ENCODE measurements at places on chromosomes 5 and 9. TPM values are rescaled to one million over a fixed set of nuclear protein-coding genes. Genes with fewer than 3 reads are reported as not detected.

Gene MOB3B
- total RNA-seq, result 0.24 TPM

Gene IFNA2
- total RNA-seq, result not detected

Gene GFI1B
- total RNA-seq, result not detected

Gene CDX1
- not detected for total RNA-seq

Gene CMYA5
- 0.50 TPM for total RNA-seq

Gene SLC45A2
- not detected for total RNA-seq

GRCh38 chr5:90932052-90932699 is 373.6 kb downstream of the ADGRV1 start:
- H3K36me3 ChIP-seq, result no peaks in the 10 kb centered on the region
- no peak for ATAC-seq
- H3K27me3 ChIP-seq, result peaks cover 7% of the 10 kb centered on the region
- no peak overlapping the region for H3K27ac ChIP-seq
- no peak overlapping the region for H3K4me3 ChIP-seq
- H3K4me1 ChIP-seq, result no peaks in the 10 kb centered on the region

DNA sequence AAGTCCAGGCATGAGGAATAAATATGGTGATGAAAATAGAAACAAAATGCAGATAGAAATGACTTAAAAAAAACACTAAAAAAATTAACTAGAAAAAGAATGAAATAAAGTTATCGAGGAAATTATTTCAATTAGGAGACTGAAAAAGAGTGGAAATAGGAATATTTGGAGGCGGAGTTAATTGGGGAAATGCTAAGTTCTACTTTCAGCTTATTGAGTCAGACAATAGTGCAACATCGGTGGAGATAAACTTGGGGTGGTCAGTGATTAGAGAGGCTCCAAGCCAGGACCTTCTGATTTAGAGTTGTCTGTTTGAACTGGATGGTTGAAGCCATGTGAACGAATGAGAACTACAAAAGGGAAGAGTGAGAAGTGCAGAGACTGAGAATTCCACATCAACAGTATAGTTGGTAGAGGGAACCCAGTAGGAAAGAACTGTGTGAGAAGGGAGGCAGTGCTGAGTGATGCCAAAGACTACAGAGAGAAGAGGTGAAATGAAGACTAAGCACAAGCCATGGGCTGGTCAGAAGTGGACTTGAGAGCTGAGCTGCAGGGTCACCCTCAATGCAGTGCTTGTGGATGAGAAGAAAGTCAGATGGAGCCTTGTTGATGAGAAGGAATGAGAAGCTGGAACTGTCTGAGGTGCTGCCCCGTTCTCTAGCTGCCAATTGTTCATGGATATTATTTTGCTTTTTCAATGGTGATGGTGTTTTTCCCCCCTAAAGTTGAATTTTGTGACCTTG is 160.7 kb downstream of the ICE1 start:
- no peaks in the 10 kb centered on the region for H3K4me1 ChIP-seq
- no peak overlapping the region for H3K27ac ChIP-seq
- no peak overlapping the region for H3K4me3 ChIP-seq
- no peaks in the 10 kb centered on the region for H3K36me3 ChIP-seq
- peaks cover 8% of the 10 kb centered on the region for H3K27me3 ChIP-seq
- no peak for ATAC-seq

GRCh38 chr9:20496328-20496727 is 126.0 kb downstream of the MLLT3 start:
- ATAC-seq, result no peak
- no peaks in the 10 kb centered on the region for H3K27me3 ChIP-seq
- H3K27ac ChIP-seq, result no peak overlapping the region
- H3K4me3 ChIP-seq, result no peak overlapping the region

- H3K4me1 ChIP-seq, result no peaks in the 10 kb centered on the region
- ATAC-seq, result no peak
Observed at GRCh38 chr5:180467028-180467975, 26.9 kb upstream of the CNOT6 start.

GRCh38 chr5:79392776-79393175 is 121.2 kb downstream of the HOMER1 start:
- H3K27ac ChIP-seq, result no peak overlapping the region
- no peak for ATAC-seq
- H3K36me3 ChIP-seq, result no peaks in the 10 kb centered on the region
- no peaks in the 10 kb centered on the region for H3K27me3 ChIP-seq
- no peak overlapping the region for H3K4me3 ChIP-seq

DNA sequence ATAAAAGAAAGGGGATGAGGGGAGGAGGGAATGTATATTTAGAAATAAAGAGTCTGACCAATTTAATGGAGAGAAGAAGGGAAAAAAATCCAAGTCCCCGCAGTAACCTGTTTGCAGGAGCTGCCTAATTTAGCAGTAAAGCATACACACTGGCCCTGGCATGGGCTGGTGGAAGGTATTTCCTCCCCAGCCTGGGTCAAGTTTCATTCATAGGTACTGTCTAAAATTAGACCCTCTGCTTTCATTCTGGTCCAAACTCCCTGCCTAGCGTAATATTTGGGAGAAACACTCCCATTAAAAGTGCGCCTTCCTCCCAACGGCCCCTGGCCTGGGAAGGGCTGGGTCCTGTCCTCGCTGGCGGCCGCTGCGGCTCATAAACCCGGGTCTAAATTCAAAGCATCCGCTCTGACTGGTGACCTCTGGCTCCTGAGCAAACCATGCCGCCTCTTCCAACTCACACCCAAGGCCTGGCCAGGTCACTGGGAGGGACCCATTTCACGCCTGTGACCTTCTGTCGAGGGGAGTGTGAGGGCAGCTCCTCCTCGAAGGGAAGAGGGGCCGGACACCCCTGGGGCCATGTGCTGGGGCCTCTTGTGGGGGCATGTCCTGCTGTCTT is 123.2 kb downstream of the FGF18 start:
- ATAC-seq, result no peak
- H3K4me3 ChIP-seq, result no peak overlapping the region
- H3K4me1 ChIP-seq, result no peaks in the 10 kb centered on the region
- H3K36me3 ChIP-seq, result no peaks in the 10 kb centered on the region

- ATAC-seq, result no peak
- peaks cover 16% of the 10 kb centered on the region for H3K27me3 ChIP-seq
- no peaks in the 10 kb centered on the region for H3K4me1 ChIP-seq
- no peaks in the 10 kb centered on the region for H3K36me3 ChIP-seq
- no peak overlapping the region for H3K4me3 ChIP-seq
- no peak overlapping the region for H3K27ac ChIP-seq
Observed at GRCh38 chr9:93372391-93372790, 79.1 kb upstream of the FAM120A start.

DNA sequence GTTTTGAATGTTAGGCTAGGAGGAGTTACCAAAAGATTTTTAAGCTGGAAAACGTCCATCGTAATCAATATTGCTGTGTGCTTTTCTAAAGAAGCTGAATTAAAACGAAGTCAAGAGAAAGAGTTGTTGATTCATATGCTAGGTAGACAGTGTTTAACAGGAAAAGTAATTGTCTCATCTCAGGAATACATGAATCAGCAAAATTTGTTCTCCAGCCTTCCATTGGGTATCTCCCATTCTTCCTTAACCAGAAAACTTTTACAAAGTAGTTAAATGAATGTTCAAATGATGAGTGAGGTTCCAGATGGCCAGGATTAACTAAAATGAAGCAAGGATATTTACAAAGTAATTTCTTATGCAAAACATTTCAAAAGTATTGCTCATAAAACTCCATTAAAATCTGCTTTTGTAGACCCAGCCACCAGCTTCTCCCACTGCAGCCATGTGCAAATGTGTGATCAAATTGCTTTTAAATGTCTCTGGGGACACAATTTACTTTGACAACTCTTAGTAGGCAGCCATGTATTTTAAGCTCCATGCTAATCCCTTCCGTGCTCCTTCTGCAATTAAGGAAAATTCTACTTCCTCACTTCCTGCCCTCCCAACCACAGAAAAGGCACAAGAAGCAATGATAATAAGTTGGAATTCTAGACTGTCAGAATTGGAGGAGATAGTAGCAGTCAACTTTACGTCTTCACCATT is 121.2 kb downstream of the HTR4 start:
- H3K27ac ChIP-seq, result no peak overlapping the region
- no peak for ATAC-seq
- no peaks in the 10 kb centered on the region for H3K36me3 ChIP-seq
- H3K27me3 ChIP-seq, result peaks cover 48% of the 10 kb centered on the region
- no peaks in the 10 kb centered on the region for H3K4me1 ChIP-seq
- H3K4me3 ChIP-seq, result no peak overlapping the region

DNA sequence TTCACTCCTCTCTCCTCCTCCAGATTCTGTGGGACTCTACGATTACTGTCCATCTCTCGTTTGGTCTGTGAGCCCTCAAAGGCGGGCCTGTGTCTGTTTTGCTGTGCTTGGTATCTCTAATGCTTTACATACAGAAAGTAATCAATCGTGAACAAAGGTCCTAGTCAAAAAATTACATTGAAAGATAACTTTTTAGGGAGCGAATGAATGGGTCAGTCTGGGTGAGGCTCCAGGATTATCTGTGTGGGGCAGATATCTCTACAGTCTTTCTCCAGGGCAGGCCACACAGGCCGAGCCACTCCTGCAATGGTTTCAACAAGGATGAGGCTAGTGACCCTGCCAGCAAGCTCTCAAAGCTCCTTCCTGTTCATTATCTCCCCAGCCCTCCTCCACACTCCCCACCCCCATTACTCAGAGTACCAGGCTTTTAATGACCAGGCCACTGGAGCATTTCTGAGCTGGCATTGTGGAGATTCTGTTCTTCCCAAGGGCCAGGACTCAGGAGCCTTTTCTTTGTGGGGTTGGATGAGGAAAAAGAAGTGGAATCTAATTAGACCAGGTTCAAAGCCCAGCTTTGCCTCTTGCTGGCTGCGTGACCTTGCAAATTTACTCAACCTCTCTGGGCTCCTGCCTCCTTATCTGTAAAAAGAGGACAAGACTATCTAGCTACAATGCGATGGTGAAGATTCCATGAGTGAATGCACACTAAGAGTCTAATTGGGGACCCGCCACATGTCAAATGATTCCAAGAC is 10.2 kb downstream of the CORO2A start:
- H3K4me3 ChIP-seq, result no peak overlapping the region
- no peak for ATAC-seq
- H3K27me3 ChIP-seq, result no peaks in the 10 kb centered on the region
- no peaks in the 10 kb centered on the region for H3K36me3 ChIP-seq
- H3K4me1 ChIP-seq, result peaks cover 27% of the 10 kb centered on the region
- H3K27ac ChIP-seq, result peak overlapping the region; percentile 59

DNA sequence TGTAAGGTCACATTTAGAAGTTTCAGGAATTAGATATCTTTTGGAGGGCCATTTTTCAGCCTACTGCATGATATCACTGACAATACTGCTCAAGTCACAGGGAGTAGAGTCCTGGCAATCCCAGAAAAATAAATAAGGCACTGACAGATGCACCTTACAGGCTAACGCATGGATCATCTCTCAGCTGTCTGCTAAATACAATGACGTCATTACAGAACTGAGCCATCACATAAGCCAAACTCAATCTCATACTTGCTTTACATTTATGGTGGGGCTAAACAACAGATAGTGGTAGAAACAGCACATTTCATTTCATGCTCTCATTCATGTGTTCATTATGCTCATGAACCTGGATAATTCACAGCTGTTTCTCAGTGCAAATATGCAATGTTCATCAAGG is 243.7 kb downstream of the SEMA5A start:
- no peak overlapping the region for H3K4me3 ChIP-seq
- H3K4me1 ChIP-seq, result no peaks in the 10 kb centered on the region
- no peak overlapping the region for H3K27ac ChIP-seq
- ATAC-seq, result no peak

DNA sequence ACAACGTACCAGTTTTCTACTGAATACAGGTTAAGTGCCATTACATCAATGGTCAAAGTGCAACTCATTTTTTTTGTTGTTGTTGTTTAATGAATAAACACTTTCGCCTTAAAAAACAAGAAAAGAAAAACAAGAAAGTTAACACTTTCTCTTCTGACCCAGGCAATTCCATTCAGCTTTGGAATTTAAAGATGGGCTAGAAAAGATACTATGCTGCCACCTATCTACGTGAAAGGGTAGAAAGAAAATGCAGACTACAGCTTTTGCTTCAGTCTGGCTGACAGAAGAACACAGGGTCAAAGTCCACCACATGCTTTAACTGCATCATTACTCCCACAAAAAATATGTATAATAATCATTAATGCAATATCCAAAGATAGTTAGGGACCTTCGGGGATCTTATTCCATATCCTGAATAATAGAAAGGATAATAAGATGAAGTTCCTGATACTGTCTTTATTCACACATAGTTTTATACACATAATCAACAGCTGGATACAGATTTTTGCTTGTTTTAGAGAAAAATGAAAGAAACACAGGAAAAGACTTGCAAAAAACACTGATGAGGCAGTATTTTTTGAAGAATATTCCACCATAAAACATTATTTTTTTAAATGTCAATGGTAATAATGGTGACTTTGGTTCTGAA is 40.4 kb downstream of the ZDHHC21 start:
- ATAC-seq, result no peak
- no peaks in the 10 kb centered on the region for H3K4me1 ChIP-seq
- no peak overlapping the region for H3K4me3 ChIP-seq
- peaks cover 52% of the 10 kb centered on the region for H3K36me3 ChIP-seq
- no peaks in the 10 kb centered on the region for H3K27me3 ChIP-seq

GRCh38 chr5:67038817-67039603 is 157.6 kb downstream of the CD180 start:
- H3K4me3 ChIP-seq, result peak overlapping the region; percentile 41
- H3K4me1 ChIP-seq, result peaks cover 34% of the 10 kb centered on the region
- peaks cover 39% of the 10 kb centered on the region for H3K36me3 ChIP-seq
- peak; percentile 77 for ATAC-seq

DNA sequence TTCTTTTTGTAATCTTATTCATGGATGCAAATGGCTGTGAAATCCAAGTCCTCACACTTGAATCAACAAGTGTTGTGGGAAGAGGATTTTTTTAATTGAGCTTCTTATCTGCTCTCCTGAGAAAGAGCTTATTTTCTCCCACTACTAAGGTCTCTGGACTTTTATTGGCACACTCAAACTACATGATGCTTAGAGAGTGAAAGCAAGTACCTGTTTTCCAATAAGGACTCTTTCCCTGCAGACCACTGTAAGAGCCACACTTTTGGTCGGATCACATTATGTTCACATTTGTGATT is 546.4 kb upstream of the ARRDC3 start:
- ATAC-seq, result no peak
- no peaks in the 10 kb centered on the region for H3K27me3 ChIP-seq
- H3K4me1 ChIP-seq, result no peaks in the 10 kb centered on the region
- no peaks in the 10 kb centered on the region for H3K36me3 ChIP-seq

DNA sequence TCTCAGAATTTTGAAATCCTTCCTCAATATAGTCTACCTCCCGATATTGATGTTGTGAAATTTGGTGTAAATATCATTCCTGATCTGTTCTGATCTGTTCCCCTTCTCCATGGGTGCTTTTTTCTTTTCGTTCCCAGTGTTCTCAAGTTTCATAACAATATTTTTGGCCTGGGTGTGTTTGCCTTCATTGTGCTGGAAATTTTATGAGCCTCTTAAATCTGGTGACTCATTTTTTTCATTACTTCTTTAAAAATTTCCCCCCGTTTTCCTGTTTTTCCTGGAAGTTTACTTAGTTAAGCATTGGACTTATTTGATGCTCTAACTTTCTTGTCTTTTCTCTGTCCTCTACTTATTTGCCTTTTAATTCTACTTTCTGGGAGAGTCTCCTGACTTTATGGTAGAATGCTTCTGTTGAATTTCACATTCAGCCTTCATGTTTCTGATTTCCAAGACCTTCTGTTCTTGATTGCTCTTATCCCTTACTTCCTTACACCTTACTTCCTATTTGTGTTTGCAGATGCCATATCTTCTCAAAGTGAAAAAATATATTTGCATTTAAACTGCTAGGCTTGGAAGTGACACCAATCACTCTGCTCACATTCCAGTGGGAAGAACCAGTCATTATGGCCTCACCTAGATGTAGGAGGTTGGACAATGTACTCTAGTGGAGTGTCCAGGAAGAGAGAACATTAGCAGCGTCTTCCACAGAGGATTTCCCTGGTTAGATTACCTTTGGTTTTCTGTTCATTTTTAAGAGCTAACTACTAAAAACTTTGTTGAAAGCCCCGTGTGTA is 441.9 kb downstream of the ARHGEF28 start:
- H3K27me3 ChIP-seq, result peaks cover 6% of the 10 kb centered on the region
- no peaks in the 10 kb centered on the region for H3K36me3 ChIP-seq
- no peak overlapping the region for H3K4me3 ChIP-seq
- no peak for ATAC-seq
- no peak overlapping the region for H3K27ac ChIP-seq
